ENCODE measurements at places on chromosomes 5 and 9. TPM values are rescaled to one million over a fixed set of nuclear protein-coding genes. Genes with fewer than 3 reads are reported as not detected.

FOXD4 gene
- 0.35 TPM for total RNA-seq

CEL gene
- 14,874 TPM for total RNA-seq

FGD3 gene
- total RNA-seq = 5.8 TPM

PROB1 gene
- 0.24 TPM for total RNA-seq

F2RL2 gene
- total RNA-seq = 0.26 TPM

PLPP7 gene
- total RNA-seq = 2.0 TPM

FOXD4L3 gene
- total RNA-seq = not detected

SMIM15 gene
- 27.7 TPM for total RNA-seq

ANKRD18B gene
- not detected for total RNA-seq

DNA sequence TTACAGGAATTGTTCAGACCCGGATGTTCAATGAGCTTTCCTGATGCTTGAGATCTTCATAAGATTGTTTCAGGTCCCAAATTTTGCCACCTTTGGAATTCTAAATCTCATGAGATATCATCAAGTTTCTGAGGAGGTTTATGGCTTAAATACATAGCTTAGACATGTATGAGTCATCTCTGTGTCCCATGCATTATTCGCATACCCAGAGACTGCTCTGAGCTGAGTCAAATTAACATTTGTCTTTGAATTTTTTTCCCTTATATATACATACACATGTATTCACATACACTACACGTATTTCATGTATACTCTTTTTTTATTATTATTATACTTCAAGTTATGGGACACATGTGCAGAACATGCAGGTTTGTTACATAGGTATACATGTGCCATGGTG lies 744.6 kb downstream of the BRINP1 start:
- DNase-seq = no peak

GRCh38 chr9:28272127-28272526 lies 698.8 kb upstream of the C9orf72 start:
- no peak for DNase-seq

- no peak for DNase-seq
Observed at GRCh38 chr5:142686210-142686734, 382 bp upstream of the FGF1 start.

DNA sequence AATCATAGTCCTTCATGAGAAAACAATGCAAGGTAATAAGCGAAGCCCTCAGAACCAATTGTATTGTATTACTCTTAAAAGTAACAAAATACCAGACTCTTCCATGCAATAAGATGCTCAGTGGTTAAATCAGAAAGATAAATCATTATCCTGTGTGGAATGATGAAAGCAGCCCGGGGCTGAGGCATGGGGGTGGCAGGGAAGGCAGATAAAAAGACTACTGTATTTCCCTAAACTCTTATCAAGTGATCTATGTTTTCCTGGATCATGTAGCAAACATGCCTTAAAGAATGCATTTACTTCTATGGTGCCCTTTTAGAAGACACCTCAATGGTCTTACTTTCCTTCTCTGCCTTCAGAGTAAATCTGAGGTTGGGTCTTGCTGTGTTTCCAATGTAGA lies 105.6 kb upstream of the DAPK1 start:
- DNase-seq = no peak

DNA sequence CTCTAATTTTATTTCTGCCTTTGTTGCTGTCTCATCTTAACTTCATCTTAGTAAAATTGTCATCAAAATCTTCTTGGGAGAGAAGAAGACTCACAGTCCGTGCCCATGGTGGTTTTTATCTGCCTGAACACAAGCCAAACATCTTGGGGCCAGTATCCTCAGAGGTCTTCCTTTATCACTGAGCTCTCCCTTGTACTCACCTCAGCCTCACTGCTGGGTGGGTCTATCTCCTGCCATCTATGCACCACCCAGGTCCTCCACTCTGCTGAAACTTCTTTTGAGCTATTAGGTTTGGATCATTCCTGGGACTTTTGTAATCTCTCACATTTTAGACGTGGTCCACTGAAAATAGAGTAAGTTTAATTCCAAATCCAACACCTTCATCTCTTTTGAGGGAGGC lies 116.3 kb upstream of the EPB41L4A start:
- DNase-seq = no peak

- no peak for DNase-seq
Observed at GRCh38 chr9:93897075-93897970, 57.8 kb downstream of the BARX1 start.

DNA sequence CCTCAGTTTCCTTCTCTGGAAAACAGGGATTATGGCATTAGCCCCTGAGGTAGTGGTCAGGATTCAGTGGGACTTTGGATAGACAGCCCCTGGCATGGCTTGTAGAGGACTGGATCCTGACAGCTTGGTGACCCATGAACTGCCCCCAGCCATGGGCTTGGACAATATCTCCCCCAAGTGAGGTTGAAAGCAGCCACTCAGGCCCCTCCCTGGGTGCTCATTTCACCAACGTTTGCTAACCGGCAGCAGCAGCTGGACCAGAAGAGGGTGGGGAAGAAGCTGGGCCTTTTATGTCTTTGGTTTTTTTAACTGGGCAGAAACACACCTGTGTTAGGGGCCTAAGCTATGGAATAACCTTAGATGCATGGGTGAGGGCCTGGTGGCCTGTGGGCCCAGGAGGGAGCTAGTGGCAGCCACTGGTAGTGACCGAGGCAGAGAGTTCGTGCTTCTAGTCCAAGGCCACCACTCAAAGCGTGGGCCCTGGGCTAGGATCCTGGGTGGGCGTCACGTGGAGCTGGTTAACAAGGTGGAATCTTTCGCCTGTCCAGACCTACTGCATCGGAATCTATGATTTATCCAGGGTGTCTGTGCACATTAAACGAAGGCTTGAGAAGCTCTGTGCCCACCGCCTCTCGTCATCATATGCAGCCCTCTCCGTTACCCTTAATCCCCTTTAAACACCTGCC lies 1.9 kb downstream of the SLC2A8 start:
- DNase-seq = no peak

DNA sequence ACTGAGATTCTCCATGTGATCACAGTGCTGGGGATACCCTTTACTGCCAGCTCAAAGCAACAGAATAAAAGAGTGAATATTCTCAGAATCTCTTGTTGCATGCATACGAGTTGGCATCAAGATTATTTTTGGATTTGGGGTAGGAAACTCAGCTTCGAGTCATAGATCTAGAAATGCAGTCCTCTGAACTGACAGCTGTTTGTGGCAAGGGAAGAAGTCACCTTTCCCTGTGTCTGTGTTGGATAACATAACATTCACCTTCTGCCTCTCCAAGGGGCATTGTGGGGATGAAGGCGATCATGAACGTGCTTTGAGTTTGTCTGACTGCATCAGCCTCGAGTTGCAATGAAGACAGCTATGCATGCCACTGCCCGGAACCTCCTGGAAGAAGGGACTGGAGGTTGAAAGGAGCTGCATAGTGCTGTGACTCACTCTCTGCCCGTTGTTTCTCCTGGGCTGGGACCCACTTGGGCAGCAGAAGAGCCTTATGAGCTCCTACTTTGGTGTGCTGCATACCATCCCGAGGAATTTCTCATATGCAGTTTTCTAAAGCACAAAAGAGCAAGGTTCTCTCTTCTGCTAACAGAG lies 231.7 kb downstream of the ARHGAP26 start:
- no peak for DNase-seq

DNA sequence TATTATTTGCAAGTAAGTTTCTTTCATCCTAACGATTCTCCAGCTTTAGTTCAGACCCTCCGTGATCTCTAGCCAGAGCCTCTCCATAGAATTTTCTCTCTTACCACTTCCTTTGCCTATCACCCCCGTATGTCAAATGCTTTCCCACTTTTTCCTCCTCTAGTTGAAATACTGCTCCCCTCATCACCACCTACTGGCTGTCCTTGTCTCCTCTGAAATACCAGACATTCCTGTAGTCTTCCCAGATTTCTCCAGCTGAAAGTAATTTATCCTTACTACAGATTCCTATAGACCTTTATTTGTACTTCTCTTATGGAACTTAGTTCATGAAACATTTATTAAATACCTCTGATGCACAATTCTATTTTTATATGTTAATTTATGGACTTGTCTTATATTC lies 36.0 kb upstream of the GLIPR2 start:
- no peak for DNase-seq

- DNase-seq = no peak
Observed at GRCh38 chr9:129667850-129668249, 2.4 kb downstream of the PRRX2 start.

GRCh38 chr5:53037141-53037859 lies 48.1 kb downstream of the ITGA2 start:
- DNase-seq = no peak

DNA sequence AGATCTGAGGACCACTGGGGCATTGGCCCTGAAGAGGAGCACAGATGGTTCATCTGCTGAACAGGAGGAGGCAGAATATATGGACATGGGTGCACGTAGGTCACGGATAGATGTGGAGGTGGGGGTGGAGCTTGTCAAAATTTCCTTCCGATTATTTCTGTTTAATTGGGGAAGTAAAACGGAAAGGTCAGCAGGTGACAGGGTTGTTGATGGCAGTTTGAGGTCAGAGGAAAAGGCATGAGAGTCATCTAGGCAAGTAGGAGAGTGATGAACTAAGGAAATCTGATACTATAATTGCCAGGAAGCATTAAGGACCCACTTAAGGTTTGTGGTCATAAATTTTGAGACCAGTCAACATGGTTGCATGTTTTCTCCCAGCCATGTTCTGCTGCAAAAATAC lies 8.4 kb upstream of the FAM81B start:
- DNase-seq = no peak

DNA sequence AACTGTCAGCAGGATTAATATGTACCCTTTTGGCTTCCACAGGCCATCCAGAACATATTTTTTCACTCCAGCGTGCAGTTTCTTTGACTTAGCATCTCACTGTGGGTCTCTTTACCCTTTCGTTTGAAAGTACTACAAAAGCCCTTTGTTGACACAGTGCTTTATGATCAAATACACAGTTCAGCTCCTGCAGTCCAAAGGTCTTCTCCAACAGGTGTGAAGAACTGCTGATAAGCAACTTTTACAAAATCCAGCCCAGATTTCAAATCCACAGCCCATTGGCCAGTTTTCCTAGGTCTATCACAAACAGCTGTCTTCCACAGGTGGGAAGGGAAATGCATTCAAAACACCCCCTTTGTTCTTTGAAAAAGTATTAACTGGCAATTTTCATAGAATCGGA lies 54.8 kb downstream of the MYO10 start:
- peak; percentile 58 for DNase-seq

GRCh38 chr9:28770827-28771226 lies 1197.5 kb upstream of the C9orf72 start:
- no peak for DNase-seq

DNA sequence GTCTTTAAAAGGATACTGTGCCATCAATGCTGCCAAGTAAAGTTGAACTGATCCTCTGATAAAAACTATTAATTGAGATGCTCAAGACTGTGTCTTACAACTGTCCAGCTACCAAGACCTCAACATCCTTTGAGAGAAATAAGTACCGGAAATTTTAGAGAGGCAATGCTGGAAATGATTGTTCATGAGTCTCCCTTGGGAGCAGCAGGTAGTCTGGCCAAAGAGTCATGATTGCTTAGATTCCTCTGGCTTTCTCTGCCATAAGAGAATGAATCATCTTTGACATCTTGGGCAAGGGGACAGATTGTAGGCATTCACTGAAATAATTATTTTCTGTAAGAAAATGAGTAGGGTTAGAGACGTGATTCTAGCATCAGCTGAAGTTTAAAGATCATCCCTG lies 466.6 kb upstream of the DAB2 start:
- DNase-seq = no peak

GRCh38 chr9:7783635-7784063 lies 15.9 kb downstream of the DMAC1 start:
- DNase-seq = no peak

GRCh38 chr5:134458234-134459009 lies 46.7 kb upstream of the CDKN2AIPNL start:
- DNase-seq = no peak

DNA sequence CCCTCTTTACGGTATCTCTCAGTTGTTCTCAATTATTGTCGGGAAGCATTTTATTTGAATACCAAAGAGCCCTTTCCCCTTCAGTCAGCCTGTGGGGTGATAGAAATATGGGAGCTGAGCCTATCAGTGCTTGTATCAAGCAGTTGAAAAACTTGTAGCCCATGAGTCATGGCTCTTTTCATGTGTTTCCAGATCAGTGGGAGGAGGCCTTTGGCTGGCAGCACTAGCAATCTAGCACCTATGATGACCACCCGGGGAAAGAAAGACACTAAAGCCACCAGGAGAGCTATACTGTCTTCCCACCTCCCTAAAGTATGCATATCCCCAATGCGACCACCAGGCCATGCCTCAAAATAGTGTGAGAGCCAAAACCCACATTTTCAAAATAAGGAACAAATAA lies 696.9 kb upstream of the C9orf72 start:
- no peak for DNase-seq
